Stimulated activated CD4-positive, alpha-beta T cell treated with anti-CD3 and anti-CD28 coated beads, Interleukin-4, amount 100 ng/mL, for 24 hours (primary cell): ENCODE measurements at places on chromosomes 2 and 18.

GRCh38 chr18:40013001-40013609, 1941.9 kb upstream of the PIK3C3 start:
- no peak for DNase-seq

GRCh38 chr2:132391378-132391777, 25.2 kb upstream of the GPR39 start:
- DNase-seq: no peak

DNA sequence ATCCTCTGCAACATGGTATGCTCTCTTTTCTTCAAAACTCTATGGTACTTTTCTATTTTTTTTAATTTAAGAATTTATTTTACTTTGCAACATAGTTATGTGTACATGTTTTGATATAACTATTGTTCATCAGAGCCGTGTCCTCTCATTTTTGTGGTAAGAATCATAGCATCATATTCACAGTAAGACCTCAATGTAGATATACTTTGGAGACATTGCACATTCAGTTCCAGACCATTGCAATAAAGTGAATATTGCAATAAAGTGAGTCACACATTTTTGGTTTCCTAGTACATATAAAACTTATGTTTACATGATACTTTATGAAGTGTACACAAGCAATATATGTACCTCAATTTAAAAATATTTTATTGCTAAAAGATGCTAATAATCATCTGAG, 22.7 kb upstream of the LINC00305 start:
- DNase-seq: no peak

DNA sequence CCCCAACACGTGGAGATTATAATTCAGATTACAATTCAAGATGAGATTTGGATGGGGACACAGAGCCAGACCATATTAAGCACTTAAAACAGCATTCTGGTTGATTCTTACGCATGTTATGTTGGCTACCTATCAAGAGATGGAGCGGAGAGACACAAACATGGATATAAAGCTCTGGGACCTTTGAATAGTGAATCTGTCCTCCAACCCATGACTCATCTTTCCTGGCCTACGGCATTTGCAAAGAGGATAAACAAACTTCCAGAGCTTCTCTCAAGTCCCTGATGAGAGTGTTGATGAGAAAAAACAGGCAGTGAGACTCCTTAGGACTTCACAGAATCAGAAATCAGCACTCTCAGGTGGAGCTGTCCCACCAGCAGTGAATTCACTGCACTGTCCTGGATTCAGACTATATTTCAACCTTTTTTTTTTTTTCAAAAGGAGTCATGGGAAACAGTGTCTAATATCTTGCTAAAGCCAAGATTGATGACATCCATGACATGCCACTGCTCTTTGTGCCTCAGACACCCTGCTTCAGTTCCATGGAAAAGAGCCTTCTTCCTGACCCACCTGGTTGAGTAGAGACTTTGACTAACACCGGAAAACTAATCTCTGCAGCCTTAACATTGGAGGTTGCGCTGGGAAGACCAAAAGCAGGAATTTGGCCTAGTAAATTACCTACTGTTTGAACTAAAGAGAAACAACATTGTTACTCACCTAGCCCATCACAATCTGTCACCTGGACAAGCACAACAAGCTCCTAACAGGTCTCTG, 62.1 kb upstream of the NPAS2 start:
- no peak for DNase-seq

DNA sequence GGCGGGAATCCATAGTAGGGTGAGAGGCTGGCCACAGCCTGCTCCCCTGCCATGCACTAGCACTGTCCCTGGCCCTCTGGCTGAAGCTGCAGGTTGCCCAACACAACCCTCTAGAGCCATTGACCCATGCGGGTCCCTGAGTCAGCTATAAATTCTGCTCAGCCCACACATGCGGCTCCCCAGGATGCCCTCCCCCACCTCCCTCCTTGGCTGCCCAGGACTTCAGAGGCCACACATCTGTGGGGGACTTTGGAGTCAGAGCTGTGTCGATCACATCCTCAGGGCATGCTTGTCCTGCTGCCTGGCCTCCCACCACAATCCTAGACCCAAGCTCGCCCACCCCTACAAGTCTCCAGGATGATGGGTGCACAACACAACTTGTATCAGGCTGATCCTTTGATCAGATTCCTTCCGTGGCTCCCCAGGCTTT, 97.0 kb downstream of the TFCP2L1 start:
- no peak for DNase-seq

DNA sequence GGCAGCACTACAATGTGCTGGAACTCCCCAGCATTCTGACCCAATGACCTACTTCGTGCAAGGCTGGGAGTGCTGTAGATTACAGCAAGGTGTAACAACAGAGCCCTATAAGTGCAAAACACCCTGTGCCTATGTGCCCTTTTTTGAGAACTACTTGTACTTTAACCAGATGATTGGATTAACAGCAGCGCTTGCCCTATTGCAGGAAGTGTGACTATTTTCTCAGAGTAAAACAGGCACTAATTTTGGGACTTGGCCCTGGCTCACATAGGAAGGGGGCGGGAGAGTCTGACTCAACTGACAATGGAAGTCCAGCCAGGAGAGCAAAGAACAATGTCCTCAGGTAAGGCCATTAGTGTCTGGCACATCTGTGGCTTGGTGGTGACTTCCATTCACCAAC, 35.6 kb upstream of the RNF125 start:
- DNase-seq: no peak
